ENCODE measurements at places on chromosomes 1 and 21. TPM values are rescaled to one million over a fixed set of nuclear protein-coding genes. Genes with fewer than 3 reads are reported as not detected.
A peak's percentile ranks its signal among the peaks of the same experiment; 100 is the strongest.

The IL19 gene
- not detected for total RNA-seq

The AVPR1B gene
- total RNA-seq: not detected

The WASF2 gene
- 113 TPM for total RNA-seq

The ADAMTS4 gene
- 0.38 TPM for total RNA-seq

DNA sequence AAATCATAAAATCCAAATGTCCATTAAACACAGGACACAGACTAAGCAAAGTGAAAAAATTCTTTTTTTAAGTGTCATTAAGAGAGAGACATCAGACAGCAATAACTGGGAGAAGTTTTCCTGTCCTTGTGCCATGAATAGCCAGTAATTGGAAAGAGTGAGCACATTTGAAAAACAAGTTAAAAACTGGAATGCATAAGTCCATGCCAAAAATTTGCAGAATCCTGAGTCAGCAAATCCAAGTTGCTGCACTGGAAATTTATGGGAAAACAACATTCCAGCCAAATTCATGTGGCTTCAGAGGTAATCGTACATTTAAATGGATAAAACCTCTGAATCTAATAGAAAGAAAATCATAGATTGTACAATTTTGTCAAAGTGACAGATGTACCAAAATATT is 291.4 kb downstream of the LRRC40 start:
- DNase-seq: no peak

GRCh38 chr1:36934061-36934460 is 100.3 kb downstream of the GRIK3 start:
- no peak for DNase-seq

- DNase-seq: no peak
These were observed at the start of gene ADSS2 for GRCh38 chr1:244451539-244451950. TSS of gene ADSS2 (minus strand) at chr1:244451909. CDS start at chr1:244451817, 92 bp downstream.

- no peak for DNase-seq
These were observed 13.2 kb upstream of the QSOX1 start for GRCh38 chr1:180141381-180141934.

DNA sequence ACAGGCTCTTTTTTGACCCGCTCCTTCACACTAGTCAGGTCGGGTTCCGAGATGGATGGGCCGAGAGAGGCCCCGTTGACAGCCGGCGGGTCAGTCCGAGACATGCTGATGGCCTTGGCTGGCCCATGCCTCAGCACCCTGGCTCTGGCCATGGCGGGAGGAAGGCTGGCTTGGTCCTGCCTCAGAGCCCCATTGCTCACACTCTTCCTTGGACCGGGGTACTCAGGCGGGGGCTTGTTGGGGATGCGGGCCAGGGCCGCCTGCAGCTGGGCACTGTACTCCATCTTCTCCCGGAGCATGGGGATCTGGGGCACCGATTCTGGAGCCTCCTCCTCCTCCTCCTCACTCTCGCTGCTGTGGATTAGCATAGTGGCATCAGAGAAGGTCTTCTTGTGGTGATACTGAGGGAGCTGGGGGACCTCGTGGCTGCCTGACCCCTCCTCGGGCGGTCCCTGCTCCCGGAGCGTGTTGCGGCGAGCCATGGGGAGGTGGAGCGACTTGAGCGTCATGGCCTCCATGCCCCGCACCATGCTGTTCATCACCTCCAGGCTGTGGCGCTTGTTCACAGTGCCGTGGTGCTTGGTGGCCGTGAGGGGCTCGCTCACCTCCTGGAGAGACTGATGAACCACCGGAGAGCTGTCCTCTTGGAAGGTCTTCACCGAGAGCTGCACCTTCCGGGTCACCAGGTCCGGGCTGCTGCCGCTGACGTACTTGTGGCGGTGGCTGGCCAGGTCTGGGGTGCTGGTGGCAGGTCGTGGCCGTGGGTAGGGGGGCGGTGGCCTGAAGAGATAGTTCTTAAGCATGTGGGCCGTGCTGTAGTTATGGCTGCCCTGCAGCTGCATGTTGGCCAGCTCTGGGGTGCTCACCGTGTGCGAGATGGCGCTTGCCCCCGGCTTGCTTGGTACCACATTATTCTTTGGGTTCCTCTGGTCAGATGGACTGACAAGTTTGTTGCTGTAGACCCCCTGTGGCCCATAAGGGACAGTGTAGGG is 102.7 kb downstream of the SMYD2 start:
- no peak for DNase-seq

- DNase-seq: peak; percentile 85
These were observed 48.0 kb upstream of the SLC19A1 start for GRCh38 chr21:45590246-45590725.

GRCh38 chr1:87117761-87118368 is 203.4 kb downstream of the HS2ST1 start:
- DNase-seq: no peak

- no peak for DNase-seq
These were observed 317.0 kb downstream of the BARHL2 start for GRCh38 chr1:90400131-90400530.

DNA sequence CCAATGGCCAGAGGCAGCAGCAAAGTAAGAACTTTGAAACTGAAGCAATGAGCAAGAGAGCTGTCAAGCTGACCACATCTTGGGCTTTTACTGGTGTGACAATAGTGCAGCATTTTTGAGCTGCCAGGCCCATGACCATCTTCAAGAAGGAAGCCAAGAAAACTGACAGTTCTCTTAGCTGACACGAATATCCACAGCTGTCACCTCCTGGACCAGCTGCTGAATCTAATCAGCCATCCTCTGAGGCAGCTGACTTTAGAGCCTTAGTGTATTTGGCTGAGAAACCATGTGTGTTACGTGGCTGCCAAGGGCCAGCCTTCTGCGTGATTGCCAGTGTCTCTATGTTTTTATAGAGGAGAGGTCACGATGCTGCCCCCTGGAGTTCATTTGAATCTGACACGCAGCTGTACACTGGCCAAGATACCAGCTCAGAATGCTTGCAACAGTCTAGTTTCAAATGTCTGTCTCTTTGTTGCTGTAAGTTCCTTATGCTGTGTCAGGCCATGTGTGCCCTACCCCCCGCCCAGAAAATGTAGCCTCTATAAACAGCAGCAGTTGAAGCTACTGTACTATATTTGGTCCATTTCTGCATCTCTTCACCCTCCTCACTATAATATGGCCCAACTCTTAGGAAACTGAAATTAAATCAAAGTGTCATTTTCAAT is 39.7 kb downstream of the PALMD start:
- DNase-seq: peak; percentile 57

GRCh38 chr1:27003745-27004470 is 8.7 kb downstream of the TENT5B start:
- no peak for DNase-seq

DNA sequence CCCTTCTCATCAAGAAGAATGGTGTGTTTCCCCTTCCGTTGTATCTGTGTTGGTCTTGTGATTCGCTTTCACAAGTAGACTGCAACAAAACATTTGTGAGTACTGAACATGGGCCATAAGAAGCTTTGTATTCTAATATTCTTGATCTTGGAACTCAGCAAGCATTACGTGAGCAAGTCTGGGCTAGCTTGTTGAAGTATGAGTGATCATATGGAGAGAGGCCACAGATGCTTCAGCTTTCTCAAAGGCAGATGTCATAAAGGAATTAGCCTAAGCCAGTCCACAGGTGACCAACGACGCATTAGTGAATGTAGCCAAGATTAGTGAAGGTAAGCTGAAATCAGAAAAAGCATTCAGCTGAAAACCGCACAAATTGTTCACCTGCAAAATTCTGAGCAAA is 609.6 kb upstream of the NEGR1 start:
- DNase-seq: no peak

Data from activated CD8-positive, alpha-beta memory T cell treated with anti-CD3 and anti-CD28 coated beads, Interleukin-2, amount 10 ng/mL, durations not matched to agents 7 days and 5 days (primary cell).